ENCODE measurements at places on chromosomes 7 and 10.

- DNase-seq, result no peak
Measured at GRCh38 chr7:107398161-107398560, 71.7 kb upstream of the GPR22 start.

DNA sequence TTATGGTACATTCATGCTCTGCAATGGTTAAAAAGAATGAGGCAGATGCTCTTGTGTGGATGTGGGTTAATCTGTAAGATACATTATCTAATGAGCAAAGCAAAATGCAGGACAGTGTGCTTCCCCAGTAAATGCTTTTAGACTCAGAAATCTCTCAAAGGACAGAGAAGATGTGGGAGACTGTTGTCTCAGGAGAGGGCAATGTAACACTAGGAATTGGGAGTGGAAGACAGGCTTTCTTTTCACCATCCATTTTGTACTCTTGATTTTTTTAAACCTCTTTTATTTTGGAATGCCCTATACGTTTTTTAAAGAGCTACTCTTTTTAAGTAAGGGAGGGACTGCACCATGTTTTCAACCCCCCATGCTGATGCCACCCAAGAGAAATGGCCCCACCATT is 77.5 kb upstream of the ADAM12 start:
- peak; percentile 40 for DNase-seq

DNA sequence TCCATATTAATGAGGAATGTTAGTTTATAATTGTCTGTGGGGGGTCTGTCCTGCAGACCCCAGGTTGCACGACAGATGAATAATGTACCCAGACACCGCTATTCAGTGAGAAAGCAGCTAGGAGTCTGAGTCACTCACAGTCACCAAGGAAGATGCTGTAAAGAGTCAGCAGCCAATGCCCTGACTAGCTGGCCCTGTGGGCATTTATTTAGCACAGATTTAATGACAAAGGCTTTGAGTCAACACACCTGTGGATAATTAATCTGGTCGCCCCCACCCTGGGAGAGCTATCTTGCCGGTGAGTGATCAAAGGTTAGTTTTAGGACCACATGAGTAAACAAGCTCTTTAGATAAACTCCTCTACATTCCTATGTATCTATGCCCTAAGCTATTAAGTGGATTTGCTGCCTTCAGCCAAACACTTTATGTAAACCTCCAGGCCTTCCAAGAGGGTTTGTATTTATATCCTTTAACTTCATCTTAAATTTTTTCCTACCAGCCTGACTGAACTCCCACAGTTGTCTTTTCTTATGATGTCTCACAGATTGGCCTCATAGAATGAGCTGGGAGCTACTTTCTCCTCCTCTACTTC is 180.0 kb upstream of the ADCY1 start:
- no peak for DNase-seq

GRCh38 chr7:104933022-104933421 is 81.0 kb upstream of the KMT2E start:
- no peak for DNase-seq

DNA sequence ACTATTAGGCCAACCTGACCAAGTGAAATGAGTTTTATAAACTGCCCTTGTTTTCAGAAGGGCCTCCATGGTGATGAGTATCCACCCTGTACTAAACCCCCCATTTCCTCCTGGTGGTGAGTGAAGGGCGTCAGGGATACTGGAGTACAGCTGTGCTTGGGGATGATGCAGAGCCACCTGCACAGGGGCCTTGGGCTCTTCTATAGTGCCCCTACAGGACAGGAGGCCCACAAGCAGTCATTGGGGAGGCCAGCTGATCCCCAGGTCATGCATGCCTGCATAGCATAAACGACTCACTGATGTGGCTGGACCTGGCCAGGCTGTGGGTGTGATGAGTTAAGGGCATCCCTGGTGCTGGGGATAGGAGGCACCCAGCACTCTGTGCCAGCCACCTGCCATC is 114.1 kb upstream of the CELF2 start:
- no peak for DNase-seq

- no peak for DNase-seq
Measured at GRCh38 chr10:107059872-107060271, 104.6 kb downstream of the SORCS1 start.

GRCh38 chr7:21758286-21758685 is 187.4 kb downstream of the CDCA7L start:
- DNase-seq, result no peak

- DNase-seq, result no peak
Measured at GRCh38 chr10:99346247-99346646, 17.1 kb downstream of the CNNM1 start.

DNA sequence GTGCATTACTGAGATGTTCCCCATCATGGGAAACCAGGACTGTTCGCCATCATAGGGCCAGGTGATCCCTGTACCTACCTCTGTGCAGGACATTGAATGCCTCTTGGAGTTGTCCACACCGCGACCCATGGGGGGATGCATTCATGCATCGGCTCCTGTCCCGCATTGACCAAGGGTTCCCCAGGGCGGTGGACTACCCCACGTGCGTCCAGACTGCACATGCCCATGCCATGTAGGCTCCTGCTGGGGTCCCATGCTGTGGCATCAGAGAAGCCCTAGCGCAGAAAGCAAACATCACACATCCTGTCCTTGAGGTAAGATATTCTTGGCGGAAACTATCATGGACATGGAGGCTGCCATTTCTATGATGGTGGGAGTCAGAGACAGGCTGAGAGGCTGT is 121.6 kb upstream of the UNC5B start:
- no peak for DNase-seq

- no peak for DNase-seq
Measured at GRCh38 chr10:75801121-75801520, 369.7 kb downstream of the LRMDA start.

DNA sequence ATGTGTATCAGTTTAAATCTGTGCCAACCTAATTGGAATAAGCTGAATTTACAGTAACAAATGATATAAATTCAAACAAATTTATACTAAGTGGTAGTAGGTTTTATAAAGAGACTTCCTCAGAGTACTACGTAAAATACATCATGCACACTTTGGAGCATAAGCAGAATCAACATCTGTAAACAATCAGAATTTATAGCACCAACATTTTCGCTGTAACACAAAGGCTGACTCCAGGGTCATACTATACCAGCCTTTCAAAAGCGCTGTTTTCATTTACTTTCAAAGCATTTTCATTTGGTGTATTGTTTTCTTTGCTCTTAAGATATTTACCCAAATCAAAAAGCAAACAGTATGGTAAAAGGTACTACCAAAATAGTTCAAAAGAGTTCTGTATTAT is 29.3 kb upstream of the TMEM168 start:
- no peak for DNase-seq

GRCh38 chr10:93236393-93237040 is 162.8 kb downstream of the CYP26A1 start:
- no peak for DNase-seq

DNA sequence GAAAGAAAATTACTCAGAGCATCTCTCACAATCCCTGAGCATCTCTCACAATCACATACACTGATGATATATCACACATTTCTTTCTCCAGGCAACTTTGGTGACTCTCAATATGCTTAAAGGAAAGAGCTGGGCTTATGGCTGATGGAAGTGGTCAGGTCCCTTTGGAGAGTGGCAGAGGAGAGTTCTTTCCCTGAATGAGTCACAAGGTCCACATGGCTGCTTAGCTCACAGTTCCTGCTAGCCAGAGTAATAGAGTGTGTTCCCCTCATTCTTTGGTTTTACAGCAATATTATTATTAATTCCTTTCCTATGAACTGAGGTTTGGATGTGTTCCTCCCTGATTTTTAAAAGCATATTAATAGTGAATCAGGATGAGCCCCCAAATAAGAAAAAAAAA is 287.4 kb downstream of the C7orf25 start:
- DNase-seq, result no peak

DNA sequence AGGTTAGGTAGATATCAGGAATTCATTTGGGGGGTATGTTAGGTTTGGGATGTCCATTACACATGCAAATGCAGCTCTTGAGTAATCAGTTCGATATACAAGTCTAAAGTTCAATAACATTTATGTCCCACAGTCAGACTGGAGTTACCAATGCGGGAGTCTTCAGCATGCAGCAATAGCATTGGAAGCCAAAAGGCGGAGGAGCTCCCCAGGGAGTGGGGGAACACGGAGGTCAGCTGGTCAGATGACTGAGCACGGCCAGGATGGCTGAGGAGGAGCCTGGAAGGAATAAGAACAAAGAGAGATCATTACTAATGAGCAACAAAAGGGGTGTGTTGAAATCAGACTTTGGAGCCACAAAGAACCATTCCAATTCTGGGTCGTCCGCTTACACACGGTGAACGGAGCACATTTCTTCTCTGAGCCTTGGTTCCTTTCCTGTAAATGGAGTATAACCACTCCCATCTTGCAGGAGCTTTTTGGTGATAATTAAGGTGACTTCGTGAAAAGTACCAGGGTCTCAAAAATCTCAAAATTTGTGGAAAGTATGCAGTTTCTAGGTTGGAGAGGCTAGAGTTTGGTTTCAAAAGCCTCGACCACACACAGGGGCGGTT is 478 bp upstream of the ZNF22 start:
- DNase-seq, result no peak

DNA sequence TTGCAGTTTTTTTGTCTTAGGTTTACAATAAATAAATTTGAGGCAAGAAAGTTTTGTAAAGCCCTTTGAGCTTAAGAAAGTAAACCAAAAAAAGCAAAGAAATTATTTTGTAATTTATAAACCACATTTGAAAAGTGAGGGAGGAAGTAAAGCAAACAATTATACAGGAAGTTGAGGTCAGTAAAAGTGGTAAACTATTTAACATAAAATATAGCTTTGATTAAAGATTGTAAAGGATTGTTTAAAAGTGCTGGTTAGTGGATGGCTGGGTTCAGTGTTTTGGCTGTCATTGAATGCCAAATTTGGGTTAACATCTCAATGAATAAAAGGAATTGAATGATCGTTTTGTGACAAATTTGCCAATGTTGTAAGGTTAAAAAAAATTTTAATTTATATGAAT is 9.9 kb downstream of the SOSTDC1 start:
- no peak for DNase-seq

GRCh38 chr7:37643876-37644275 is 39.7 kb upstream of the GPR141 start:
- DNase-seq, result no peak

DNA sequence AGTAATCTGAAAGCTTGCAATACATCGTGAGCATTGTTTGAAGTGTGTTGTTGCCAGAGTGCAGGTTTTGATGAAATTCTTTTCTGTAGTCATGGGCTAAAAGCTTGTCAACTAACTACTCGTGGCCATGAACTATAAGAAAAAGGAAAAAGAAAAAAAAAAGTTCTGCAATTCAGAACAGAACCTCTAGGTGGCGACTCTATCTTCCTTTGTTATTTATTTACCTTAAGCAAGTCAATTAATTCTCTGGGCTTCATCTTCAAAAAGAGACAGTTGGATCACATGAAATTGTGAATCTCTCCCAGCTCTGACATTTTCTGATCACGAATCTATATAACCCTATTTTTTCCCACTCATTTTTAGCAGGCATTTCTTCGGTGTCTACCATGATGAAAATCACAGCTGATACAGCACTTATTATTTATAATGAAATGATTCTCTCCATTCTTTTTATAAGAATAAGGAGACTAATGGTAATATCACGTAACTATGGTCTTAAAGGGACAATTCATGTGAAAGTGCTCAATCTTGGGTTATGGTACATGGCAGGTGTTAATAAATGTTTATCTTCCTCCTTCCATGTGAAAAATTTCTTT is 18.8 kb downstream of the TMEM196 start:
- no peak for DNase-seq

DNA sequence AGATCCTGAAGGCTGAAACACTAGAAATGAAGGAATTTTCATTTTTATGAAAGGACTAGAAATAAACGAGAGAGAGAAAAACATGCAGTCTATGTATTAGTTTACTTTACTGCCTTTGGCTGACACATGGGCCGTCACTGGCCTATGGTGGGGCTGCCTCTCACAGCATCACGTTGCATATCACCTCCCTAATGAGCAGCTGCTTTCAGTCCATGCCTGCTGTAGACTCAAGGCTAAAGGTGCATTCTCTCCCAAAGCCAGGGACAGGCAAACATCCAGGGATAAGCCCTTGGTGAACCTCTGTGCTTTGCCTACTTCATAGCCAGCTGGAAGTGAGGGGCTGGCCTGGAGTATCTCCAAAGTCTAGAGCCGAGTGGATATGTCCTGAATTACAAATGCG is 359.4 kb downstream of the GPAM start:
- no peak for DNase-seq

- no peak for DNase-seq
Measured at GRCh38 chr10:5854131-5854475, 35.6 kb downstream of the ANKRD16 start.

- no peak for DNase-seq
Measured at GRCh38 chr7:105934572-105935185, 28.4 kb upstream of the CDHR3 start.

DNA sequence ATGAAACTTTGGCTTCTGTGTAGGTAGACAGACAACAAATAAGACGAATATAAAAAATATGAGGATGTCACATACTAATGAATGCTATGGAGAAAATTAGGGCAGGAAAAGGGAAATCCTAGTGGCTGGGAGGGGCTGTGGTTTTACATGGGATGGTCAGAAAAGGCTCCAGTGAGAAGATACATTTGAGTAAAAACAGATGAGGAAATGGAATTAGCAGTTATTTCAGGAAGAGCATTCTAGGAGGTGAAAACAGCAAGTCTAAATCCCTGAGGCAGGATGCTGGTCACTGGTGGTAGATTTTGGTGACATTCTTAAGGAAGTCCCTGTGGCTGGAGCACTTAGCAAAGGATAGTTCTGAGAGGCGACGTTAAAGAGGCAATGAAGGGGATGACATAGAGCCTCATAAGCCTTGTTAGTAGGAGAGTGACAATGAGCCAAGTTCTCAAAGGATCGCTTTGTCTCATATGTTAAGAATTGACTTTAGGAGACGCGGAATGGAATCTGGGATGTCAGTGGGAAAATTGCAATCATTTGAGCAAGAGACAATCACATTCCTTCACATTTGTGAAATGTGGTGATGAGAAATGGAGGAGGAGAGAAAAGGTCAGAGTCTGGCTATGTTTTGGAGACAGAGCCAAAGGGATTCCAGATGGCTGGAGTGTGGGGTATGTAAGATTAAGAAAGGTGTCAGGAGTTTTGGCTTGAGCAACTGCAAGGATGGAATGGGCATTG is 384.7 kb upstream of the FZD8 start:
- no peak for DNase-seq

DNA sequence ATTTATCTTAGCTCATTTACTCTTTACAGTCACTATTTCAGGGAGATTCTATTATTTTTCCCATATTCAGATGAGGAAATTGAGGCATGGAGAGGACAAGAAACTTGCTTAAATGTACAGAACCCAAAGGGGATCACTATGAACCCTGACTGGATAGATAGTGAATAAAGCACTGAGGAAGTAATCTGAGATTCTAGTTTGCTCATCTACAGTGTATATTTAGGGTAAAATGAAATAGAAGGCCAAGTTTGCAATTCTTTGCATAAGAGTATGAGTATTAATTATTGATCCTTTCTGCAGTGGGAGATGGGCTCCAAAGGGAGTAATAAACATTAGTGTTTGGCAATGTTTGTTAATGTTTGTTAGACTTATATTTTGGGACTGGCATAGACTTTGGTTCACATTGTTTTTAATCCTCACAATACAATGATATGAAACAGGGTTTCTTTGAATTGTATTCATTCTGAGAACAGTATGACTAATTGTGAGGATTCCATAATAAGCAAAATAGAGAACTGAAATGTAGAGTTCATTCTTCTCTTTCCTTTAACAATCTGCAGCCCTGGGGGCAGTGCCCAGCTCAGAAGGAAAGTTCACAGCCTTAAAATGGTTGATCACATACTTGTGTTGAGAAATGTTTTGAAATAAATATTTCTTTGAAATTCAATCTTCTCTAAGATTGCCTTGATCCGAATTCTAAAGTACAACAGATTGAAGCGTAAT is 131.0 kb upstream of the ZNF804B start:
- no peak for DNase-seq
